Upper lobe of left lung (tissue), 6 donors: ENCODE measurements at places on chromosomes 13 and 19. TPM values are rescaled to one million over a fixed set of nuclear protein-coding genes. Genes with fewer than 3 reads are reported as not detected.

- DNase-seq, result no peak
Observed at GRCh38 chr19:13610039-13610691, 103.9 kb upstream of the CACNA1A start.

CHST8 gene
- 0.61 TPM for total RNA-seq

DNA sequence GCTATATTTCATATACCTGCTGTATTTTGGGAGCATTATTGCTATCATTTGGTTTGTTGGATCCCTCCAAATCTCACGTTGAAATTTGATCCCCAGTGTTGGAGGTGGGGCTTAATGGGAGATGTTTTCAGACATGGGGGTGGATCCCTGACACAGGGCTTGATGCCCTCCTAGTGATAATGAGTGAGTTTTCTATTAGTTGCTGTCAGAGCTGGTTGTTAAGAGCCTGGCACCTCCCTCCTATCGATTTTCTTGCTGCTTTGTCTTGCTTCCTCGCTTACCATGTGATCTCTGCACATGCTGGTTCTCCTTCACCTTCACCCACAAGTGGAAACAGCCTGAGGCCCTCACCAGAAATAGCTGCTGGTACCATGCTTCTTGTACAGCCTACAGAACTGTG lies 259.9 kb upstream of the STARD13 start:
- no peak for DNase-seq

FXYD3 gene
- total RNA-seq, result 211 TPM

BORA gene
- total RNA-seq, result 2.1 TPM

GRCh38 chr13:55439450-55439849 lies 1701.3 kb upstream of the PRR20A start:
- DNase-seq, result no peak

LRRC4B gene
- 0.91 TPM for total RNA-seq

GRCh38 chr19:48181505-48181904 lies 11.0 kb downstream of the ZSWIM9 start:
- no peak for DNase-seq

DNA sequence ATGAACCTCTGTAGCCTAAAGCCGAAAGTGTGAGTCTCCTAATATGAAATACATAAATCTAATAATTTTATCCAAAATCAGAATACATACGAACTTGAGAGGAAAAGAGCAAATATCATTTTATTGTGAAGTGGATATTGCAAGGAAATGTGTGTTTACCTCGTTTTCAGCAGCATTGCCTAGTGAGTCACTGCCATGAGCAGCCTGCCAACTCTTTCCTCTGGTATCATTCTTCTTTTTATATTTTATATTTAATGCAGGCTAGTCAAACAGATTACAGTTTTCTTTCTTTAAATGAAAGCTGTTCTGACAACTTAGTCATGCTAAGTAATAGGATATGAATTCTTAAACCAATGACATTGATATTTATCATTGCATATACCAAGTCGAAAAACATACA lies 44.2 kb downstream of the EDNRB start:
- DNase-seq, result no peak

SIRT6 gene
- total RNA-seq, result 28.4 TPM

DNA sequence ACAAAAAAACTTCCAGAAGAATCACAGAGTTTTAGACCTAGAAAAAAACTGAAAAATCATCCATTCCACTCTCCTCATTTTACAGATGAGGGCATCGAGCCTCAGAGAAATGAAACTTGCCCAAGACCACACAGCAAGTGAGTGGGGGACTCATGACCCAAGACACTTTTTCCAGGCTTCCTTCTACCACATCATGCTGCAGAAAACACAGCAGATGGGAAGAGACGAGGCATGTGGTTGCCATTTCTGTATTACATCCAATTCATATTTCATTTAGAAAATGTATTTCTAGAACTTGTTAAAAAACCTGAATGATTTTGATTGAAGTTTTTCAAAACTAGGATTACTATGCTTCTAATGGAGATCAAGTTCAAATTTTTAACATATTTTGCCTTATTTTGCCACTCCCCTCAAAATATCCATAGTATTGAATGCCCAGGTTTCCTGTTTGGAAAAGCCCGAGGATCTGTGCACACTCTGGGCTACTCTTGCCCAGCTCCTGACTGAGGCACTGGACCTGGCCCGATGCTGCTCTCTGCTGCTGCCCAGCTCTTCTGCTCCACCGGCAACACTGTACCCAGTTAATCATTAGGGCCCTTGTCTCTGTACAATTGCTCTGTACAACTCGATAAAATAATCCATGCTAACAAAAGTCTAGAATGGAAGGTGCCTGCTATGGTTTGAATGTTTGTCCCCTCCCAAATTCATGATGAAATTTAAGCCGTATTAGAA lies 157.4 kb downstream of the EFNB2 start:
- DNase-seq, result peak; percentile 54

- DNase-seq, result no peak
Observed at GRCh38 chr13:20969182-20969581, 66.6 kb upstream of the XPO4 start.

DNA sequence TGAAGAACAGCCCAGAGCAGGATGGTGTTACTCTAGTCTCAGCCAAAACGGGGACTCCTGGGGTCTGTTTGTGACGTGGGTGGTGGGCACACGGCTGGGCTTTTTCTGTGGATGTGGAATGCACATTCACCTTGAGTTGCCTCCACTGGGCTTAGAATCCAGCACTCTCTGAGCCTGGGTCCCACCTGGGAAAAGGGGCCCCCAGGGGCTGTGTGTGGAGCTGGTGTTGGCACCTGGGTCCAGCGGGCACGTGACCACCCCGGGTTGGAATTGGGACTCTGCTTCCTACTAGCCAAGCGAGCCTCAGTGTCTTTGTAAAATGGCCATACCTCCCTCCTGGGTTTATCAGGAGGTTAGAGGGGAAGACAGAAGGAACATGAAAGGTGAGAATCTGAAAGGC lies 29.2 kb upstream of the F2RL3 start:
- no peak for DNase-seq

DNA sequence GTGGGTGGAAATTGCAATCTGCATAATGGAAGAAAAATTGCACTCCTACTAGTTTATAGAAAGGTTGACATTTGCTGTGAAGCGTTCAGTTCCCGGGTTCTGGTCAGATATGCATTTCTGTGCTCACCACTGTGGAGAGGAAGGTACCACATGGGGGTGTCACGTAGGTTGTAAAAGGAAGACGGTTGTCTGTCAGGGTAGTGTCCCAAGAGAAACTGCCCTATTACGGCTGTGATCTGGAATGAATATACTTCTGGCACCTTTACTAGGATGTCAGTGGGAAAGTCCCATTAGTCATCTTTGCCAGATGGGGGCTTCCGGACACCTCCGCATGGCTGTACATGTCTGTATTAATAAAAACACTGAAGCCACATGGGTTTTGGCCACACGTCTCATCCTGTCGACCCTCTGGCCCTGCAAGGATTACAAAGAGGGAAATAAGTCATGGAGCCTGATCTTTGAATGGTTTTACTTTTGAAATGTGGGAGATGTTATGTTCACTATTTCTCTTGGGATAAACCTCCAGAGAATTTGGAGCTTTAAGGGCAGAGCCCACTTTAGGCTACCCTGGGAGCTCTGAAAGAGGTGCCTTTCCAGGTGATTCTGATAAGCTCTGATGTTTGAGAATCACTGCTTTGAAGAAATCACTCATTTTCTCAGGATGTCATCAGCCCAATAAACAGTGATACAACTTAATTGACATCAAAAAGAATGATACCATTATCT lies 133.9 kb downstream of the AKAP11 start:
- DNase-seq, result no peak

NDUFA7 gene
- total RNA-seq, result 44.2 TPM

GRCh38 chr13:28239374-28239773 lies 101.0 kb downstream of the PAN3 start:
- no peak for DNase-seq

- DNase-seq, result no peak
Observed at GRCh38 chr13:26923824-26924605, 163.4 kb upstream of the GPR12 start.

POGLUT2 gene
- total RNA-seq, result 1.9 TPM

DNA sequence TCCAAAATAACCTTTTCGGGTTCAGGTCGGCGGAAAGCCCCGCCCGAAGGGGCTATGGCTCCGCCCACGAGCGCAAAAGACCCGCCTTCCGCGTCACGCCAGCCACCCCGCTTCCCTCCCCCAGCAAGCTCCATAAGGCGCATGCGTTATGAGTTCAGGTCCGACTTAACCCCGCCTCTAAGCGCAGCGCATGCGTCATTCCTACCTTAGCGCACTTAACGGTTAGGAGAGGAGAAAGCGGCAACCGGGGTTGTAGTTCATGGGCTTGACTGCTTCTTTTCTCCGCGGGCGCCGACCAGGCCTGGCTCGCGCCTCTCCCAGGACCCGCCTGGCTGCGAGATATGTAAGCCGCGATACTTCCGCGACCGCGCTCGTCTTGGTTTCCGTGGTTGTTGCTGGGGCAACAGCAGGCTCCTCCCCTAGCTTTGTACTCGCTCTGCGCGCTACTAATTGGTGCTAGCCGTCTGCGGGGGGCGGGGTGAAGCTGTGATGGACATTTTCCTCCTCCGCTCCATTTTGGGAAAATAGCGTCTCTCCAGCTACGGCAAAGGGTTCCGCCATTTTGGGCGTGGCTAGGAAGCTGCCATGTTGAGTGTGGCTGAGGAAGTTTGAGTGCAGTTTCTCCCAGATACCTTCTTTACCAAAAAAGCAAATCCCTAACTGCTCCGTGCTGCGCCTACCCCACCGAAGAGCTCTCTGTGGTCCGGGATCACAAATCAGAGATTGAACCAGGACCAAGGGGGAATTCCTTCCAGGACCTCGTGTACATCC lies at the start of gene B9D2:
B9D2 (minus strand) TSS at position 397 of the 771 bp plus-strand sequence. CDS start 630 bp downstream, outside the sequence.
- DNase-seq, result peak; percentile 98

GRCh38 chr19:48484931-48485612 lies 15.9 kb downstream of the CYTH2 start:
- no peak for DNase-seq

DNA sequence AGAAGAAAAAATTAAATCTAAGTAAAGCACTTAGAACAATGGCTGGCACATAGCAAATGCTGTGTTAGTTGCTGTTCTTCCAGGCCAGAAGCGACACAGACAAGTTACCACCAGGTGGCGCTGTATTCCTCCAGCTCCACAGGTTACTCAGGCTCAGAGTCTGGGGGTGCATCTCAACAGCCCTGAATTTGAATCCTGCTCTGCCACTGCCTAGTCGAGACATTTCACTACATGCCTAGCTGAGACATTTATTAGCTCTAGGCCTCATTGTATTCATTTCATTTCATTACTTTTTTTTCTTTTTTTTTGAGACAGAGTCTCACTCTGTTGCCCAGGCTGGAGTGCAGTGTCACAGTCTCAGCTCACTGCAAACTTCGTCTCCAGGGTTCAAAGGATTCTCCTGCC lies 16.4 kb upstream of the CYP2B6 start:
- peak; percentile 76 for DNase-seq

CYP2F1 gene
- total RNA-seq, result not detected

ZFP82 gene
- total RNA-seq, result 4.2 TPM

DNA sequence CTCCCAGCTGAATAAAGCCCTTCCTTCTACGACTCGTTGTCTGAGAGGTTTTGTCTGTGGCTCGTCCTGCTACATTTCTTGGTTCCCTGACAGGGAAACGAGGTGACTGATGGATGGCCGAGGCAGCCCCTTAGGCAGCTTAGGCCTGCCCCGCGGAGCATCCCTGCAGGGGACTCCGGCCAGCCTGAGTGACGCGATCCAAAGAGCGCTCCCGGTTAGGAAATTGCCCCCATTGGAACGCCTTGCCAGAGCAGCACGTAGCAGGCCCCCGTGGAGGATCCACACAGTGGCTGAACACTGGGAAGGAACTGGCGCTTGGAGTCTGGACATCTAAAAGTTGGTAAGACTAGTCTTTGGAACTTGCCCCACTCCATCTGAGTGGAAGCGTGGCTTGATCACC lies 296.8 kb upstream of the SGCG start:
- peak; percentile 36 for DNase-seq

DNA sequence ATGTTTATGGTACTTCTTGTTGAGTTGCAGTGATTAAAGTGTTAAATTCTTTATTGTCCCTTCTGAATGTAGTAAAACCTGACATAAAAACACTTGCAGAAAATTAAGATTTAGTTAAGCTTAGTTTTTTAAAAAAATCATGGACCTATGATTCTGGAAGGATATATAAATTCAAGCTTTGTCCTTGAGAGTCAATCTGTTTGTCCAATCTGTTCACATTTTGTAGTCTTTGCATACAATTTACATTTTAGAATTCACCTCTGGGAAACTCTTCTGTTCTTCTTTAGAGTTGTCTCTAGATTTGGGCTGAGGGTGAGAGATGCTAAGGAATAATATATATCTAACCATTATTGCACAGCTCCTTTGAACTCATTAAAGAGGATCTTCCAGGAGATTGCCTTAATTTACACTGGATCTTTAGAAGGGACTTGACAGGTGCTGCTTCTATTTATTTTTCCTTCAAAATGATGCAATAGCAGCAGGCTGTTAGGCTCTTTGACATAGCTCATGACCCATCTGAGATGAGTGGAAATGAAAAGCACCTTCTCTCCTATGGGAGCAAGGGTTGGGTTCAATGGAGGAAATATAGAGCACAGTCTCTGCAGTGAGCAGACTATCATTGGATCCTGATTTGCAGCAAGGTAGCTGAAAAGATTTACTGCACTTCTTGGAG lies 433.9 kb downstream of the GPC6 start:
- no peak for DNase-seq

GRCh38 chr19:13951799-13952153 lies 533 bp upstream of the DCAF15 start:
- no peak for DNase-seq

DNA sequence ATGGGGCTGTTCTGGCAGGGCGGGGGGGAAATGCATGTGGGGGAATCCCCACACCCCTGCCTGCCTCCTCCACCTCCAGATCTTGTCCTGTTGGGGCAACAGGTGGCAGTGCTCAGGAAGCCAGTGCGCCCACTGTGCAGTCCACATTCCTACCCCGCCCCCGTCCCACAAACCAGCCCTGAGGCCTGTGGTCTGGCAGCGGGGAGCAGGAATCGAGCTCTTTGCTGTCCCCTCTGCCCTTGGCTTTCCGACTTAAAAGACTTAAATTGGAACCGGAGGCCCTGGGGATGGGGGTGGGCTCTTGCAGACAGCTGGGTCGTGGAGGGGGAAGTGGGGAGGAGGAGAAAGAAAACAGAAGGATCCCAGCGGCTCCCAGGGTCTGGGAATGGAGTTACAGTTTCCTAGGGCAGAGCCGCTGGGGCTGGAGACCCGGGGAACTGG lies 4.3 kb downstream of the NANOS3 start:
- no peak for DNase-seq

TMEM255B gene
- total RNA-seq, result 1.4 TPM

TTC9B gene
- not detected for total RNA-seq

DNA sequence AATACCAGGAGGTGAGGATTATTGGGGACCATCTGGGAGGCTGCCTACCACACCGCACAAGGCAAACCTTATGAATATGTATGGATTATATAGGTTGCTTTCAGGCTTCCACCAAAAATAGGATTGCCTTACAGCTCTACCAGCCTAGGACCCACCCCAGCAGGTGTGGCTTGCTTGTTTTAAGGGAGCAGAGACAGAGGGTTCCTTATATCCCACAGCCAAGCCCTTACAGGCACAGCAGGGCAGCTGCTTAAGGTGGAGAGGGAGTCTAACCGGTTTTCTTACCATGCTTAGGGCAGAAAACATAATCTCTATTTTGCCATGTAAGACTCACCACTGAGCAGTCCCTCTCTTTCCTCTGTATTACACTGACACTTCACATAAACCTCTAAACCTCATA lies 16.1 kb upstream of the TTYH1 start:
- DNase-seq, result no peak

FLT3LG gene
- total RNA-seq, result 4.3 TPM
